Stimulated activated CD8-positive, alpha-beta memory T cell treated with anti-CD3 and anti-CD28 coated beads, Interleukin-7, amount 100 ng/mL, for 4 hours (primary cell): ENCODE measurements at places on chromosomes 3 and 15.

DNA sequence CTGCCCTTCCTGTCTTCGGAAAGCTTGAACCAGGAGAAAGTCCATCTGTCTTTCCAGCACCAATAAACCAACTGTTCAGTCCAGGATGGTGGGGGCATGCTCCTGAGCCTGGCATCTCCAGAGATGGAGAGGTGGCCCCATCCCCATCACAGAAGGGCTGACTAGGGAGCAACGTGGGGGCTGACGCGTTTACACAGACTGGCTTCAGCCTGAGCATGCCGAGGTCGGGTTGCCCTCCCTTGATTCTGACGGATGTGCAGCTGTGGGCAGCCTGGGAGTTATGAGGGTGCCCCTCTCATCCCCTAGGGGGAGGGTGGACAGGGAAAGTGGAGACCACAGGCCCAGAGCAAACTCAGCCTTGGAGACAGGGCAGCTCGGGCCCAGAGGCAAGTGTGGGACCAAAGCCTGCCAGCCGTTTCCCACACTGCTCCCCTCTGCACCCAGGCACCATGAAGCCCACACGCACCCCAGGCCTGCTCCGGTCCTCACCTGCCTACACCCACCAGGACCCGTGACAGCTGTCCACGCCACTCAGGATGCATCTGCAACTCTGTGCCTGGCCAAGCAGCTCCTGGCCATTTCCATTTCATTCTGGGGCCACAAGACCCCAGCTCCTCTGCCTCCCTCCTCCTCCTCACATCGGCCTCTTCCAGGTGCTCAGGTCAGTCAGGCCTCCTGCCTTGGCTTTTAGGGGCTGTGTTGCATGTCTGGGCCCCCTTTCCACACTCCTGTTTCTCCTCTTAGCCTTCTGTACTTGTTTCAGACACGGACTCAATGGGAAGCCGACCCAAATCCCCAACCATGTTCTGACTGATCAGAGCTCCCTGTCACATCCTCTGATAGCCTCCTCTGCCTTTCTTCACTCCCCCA is 48.2 kb upstream of the SLC41A3 start:
- no peak for DNase-seq

DNA sequence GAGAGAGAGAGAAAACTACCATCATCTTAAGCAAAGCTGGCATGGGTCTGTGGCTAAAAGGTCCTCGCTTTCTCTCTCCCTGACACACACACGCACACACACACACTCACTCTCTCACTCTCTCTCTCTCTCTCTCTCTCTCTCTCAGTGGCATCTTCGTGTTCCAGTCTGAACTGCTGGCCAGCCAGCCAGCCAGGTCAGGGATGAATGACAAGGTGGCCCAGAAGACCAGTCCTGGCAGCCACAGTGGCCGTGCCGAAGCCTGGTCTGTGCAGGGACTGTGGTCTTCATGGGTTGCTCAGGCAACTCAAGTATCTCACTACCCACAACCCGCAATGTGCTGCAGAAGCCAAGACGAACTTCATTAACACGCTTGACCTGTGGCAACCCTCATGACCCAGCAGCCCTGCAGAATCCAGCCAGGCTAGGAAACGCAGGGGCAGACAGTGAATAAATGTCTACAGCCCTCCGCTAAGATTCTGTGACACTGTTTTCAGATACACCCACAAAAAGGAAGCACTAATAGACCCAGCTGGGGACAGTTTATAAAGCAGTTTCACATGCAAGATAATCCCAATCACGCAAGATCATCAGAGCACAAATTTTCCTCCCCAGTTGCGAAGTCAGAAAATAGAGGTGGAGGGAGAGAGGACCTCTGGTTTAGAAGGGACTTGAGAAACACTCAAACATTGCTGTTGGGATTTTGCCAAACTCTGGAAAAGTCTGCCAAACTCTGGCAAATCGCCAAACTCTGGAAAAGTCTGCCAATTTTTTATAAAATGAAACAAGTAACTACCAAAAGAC is 66.4 kb downstream of the XXYLT1 start:
- no peak for DNase-seq

- no peak for DNase-seq
Measured at GRCh38 chr3:71502066-71502625, 81.4 kb downstream of the FOXP1 start.

GRCh38 chr15:74312445-74313007 is 54.9 kb downstream of the CYP11A1 start:
- no peak for DNase-seq

GRCh38 chr3:140234256-140234655 is 299.3 kb downstream of the CLSTN2 start:
- DNase-seq: no peak

- no peak for DNase-seq
Measured at GRCh38 chr3:90056281-90057032, 949.0 kb downstream of the EPHA3 start.
